ENCODE measurements at places on chromosomes 16 and 17.

GRCh38 chr16:68893710-68894705 lies 50.7 kb downstream of the TANGO6 start:
- no peak for DNase-seq

GRCh38 chr16:84967828-84968227 lies 43.5 kb downstream of the ZDHHC7 start:
- DNase-seq: no peak

DNA sequence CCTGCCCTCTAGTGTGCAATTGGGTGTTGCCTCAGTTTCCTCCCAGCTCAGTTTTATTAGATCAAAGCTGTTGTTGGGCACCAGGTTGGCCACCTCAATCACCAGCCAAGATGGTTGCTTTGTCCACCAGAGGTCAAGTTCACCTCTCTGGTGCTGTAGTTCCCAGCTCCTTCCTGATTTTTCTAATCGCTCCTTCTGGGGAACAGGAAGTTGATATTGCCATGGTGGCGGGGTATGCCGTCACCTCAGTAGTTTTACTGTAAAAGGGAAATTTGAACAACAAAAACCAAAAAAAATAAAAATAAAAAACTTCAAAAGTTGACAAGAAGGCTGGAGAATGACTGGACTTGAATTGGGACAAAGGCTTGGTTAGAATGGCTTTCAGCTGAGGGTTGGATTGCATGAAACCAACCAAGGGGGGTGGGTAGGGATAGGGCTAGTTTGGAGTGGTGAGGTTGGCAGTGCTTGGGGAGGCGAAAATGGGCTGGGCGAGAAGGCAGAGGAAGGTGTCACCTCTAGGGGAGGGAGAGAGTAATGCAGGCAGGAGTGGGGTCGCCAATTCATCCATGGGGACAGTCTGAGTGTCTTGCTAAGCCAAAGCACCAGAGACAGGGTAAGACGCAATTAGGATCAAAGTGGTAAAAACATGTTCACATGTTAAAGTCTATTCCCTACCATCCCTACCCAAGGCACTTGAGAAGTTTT lies 6.2 kb downstream of the EFNB3 start:
- no peak for DNase-seq

- no peak for DNase-seq
Measured at GRCh38 chr16:81964808-81965207, 46.5 kb downstream of the SDR42E1 start.

DNA sequence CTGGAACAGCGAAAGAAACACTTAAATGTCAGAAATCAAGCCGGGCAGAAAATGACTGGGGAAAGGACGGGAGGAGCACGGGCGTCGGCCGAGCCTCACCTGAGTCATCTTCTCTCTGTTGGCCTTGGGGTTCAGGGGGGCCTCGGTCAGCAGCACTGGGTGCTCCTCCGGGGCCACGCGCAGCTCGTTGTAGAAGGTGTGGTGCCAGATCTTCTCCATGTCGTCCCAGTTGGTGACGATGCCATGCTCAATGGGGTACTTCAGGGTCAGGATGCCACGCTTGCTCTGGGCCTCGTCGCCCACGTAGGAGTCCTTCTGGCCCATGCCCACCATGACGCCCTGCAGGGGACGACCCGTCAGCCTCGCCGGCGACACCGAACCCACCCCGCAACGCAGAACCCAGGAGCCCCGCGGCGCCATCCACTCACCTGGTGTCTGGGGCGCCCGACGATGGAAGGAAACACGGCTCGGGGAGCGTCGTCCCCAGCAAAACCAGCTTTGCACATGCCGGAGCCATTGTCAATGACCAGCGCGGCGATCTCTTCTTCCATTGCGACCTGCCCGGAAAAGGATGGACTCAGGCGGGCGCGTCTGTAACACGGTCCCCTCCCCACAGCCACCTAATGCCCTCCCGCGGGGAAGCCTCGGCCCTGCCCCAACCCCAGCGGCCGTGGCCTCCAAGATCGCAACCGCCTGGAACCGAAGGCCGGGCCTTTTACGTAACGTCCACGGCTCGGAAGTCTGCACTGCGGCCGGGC lies 616 bp downstream of the ACTG1 start:
- no peak for DNase-seq

- DNase-seq: no peak
Measured at GRCh38 chr16:65809627-65810026, 556.9 kb upstream of the CDH5 start.

GRCh38 chr17:21687136-21687953 lies 5.0 kb upstream of the KCNJ18 start:
- DNase-seq: no peak

DNA sequence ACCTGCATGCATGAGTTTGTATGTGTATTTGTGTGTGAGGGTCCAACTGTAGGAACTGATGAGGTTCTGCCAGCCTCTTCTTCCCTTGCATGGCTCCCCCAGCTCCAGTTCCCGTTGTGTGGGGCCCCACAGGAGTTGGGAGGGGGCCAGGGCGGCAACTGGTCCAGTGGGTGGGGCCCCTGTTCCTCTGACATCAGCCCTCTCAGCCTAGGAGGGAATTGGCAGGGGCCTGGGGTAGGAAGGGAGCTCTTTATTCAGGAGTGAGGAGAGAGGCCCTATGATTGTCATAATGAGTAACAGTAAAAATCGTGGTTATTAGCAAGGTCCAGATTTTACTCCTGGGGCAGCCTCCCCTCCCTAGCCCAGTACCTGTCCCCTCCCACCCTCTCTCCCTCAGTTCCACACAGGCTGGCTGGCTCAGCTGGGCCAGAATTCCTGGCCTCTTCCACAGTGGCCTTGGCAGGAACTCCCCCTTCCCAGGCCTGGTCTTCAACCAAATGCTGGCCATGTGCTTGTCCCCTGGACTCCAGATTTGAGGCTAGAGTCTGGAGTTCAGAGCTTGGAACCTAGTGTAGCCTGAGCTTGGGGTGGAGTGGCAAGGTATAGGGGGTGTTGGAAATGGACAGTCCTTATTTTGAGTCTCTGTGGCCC lies 18.9 kb downstream of the RARA start:
- no peak for DNase-seq

GRCh38 chr16:87657621-87658192 lies 55.4 kb downstream of the JPH3 start:
- DNase-seq: no peak

Data from C1 segment of cervical spinal cord (tissue), 14 donors.